ENCODE measurements at places on chromosomes 4 and X. TPM values are rescaled to one million over a fixed set of nuclear protein-coding genes. Genes with fewer than 3 reads are reported as not detected.

The CCDC120 gene
- total RNA-seq: 1.1 TPM

The GLUD2 gene
- total RNA-seq: 2.9 TPM

The UGT8 gene
- total RNA-seq: 0.49 TPM

The MAGIX gene
- total RNA-seq: 2.2 TPM

The LANCL3 gene
- total RNA-seq: 0.32 TPM

The ADH4 gene
- total RNA-seq: 0.81 TPM

The GPAT3 gene
- total RNA-seq: 1.3 TPM

The AVPR2 gene
- not detected for total RNA-seq

The TMSB15B gene
- total RNA-seq: 2.4 TPM

The CFI gene
- 0.61 TPM for total RNA-seq

All from hair follicle dermal papilla cell (primary cell).